ENCODE measurements at places on chromosomes 11 and 22.

GRCh38 chr22:45686004-45686403 lies 14.4 kb downstream of the ATXN10 start:
- no peak overlapping the region for H3K4me3 ChIP-seq
- H3K27ac ChIP-seq, result peak overlapping the region; percentile 93

DNA sequence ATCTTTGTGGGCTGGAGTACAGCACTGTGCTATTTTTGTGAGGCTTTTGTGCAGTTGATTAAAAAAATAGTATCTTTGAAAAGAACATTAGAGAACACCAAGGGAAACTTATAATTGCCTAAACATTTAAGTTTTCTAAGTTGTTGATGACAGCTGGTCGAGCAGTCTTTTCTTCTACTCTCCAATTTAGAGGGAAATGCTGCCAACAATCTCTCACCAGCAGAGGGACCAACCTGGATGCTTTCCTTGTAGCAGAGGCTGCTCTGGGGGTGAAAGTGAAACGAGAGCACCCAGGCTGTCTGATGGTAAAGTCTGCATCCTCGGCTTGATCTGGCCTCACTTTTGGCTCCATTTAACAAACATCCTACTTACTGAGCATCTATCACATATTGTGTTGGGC lies 1286.5 kb upstream of the TENM4 start:
- no peaks in the 10 kb centered on the region for H3K36me3 ChIP-seq
- H3K4me1 ChIP-seq, result no peaks in the 10 kb centered on the region
- H3K27me3 ChIP-seq, result no peaks in the 10 kb centered on the region
- no peak overlapping the region for H3K27ac ChIP-seq
- no peak overlapping the region for H3K4me3 ChIP-seq

GRCh38 chr11:67648796-67649613 lies 1.5 kb downstream of the ACY3 start:
- no peak overlapping the region for H3K4me3 ChIP-seq
- no peaks in the 10 kb centered on the region for H3K27me3 ChIP-seq
- no peaks in the 10 kb centered on the region for H3K36me3 ChIP-seq

DNA sequence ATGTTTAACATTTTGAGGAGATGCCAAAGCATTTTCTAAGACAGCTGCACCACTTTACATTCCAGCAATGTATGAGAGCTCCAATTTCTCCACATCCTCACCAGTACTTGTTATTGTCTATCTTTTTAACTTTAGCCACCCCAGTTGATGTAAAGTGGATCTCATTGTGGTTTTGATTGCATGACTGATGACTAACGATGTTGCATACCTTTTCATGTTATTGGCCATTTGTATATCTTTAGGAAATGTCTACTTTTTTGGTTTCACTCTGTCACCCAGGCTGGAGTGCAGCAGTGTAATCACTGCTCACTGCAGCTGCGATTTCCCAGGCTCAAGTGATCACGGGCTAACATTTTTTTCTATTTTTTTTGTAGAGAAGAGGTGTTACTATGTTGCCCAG lies 8.9 kb downstream of the TTC28 start:
- H3K4me3 ChIP-seq, result no peak overlapping the region
- no peaks in the 10 kb centered on the region for H3K36me3 ChIP-seq
- H3K4me1 ChIP-seq, result peaks cover 6% of the 10 kb centered on the region
- H3K27me3 ChIP-seq, result no peaks in the 10 kb centered on the region

GRCh38 chr11:132301465-132301864 lies 931.0 kb downstream of the NTM start:
- H3K4me1 ChIP-seq, result no peaks in the 10 kb centered on the region

DNA sequence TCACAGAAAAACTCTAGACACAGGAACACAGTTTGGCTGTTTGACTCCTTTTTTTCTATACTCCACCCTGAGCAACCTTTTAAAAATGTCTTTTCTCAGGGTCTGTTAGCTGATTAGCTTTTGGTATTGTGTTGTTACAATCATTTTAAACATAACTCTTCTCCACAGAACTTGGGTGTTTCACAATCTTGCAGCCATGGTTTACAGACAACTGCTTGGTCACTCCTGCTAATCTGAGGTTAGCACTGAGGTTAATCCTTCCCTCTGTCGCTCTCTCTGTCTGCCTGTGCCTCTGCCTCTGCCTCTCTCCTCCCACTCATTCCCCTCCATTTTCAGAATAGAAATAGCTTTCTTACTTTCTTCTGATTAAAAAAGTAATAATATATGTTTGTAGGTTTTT lies 62.4 kb upstream of the ZBED5 start:
- no peaks in the 10 kb centered on the region for H3K27me3 ChIP-seq
- peak; percentile 68 for DNase-seq
- peak overlapping the region; percentile 24 for H3K27ac ChIP-seq

DNA sequence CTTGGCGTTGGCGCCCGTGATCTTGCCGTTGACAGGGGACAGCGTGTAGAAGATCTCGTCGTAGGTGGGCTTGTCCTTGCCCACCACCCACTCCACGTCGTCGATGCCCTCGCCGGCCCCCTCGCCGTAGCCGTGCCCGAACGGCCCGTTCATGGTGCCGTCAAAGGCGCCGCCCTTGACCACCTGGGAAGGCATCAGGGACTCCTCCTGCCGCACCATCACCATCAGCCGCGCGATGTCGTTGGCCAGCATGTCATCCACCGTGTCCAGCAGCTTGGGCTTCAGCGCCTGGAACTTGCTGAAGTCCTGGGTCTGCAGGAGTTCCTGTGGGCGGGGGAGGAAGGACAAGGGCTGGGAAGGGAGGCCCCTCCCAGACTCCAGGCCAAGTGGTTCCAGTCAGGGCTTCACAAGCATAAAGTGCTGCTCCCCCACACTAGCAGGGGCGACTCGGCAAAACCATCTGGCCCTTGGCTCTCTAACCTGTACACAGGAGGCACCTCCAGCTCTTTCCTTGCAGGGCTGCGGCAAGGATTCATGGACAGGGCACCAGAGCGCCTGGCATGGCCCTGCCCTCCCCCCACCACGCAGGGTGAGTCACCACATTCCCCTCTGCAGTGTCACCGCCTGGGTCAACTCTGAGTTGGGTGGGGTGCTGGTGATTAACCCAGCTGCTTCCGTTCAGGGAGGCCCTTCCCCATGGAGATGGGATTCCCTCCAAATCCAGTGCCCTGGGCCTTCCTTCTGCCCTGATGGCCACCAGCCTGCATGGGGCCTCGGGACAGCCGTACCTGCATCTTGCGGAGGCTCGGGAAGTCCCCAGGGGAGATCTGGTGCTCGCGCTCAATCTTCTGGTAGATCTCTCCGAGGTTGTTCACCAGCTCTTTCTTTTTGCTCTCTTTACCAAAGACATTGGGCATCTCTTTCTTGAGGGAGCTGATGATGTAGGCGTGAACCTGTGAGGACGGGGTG lies 10.4 kb upstream of the CDC42BPG start:
- H3K27ac ChIP-seq, result peak overlapping the region; percentile 95
- peak; percentile 100 for DNase-seq
- peak overlapping the region; percentile 53 for H3K4me3 ChIP-seq
- peaks cover 48% of the 10 kb centered on the region for H3K36me3 ChIP-seq
- H3K4me1 ChIP-seq, result peaks cover 40% of the 10 kb centered on the region

DNA sequence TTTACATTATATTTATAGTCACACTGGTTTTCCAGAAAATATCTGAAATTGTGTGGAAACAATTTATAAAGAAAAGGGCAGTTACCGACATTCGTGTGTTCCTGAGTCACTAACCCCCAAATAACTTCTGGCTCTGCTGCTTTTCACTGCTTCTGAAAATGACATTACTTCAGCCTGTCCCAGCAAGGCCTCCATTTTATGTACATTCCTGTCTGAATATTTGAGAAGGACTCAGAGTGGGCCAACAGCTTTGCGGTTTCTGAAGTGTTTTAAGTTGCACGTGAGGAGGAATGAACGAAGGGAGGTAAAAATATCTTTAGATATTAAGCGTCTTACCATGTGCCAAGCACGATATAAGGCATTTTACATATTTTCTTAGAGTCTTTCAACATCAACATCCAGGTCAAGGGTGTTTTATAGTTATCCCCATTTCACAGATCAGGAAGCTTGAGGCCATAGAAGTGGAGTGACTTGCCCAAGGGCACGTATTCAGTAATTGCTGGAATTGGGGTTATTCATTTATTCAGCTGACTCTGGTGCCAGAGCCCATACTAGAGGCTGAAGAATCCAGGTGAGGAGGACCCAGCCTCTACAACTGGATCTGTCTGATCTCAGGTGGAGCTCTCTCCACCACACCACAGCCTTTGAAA lies 30.8 kb upstream of the WNT11 start:
- no peak for DNase-seq
- H3K4me3 ChIP-seq, result no peak overlapping the region
- H3K27ac ChIP-seq, result no peak overlapping the region
- H3K27me3 ChIP-seq, result no peaks in the 10 kb centered on the region

DNA sequence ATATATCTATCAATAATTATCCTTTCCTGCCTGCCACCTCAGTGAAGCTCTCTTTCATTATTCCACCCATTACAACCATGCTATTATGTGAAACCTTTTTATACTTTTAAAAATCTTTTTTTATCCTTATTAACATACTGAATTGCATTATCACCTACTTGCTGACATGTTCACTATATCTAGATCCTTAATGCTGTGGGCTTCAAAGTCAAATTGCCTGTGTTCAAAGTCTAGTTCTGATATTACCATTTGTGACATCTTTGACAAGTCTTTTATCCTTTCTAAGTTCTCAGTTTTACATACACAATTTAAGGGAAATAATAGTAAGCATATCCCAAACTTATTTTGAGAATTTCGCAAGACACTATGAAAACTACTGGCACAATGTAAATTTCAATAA lies 2239.4 kb downstream of the LRRC4C start:
- DNase-seq, result no peak
- no peaks in the 10 kb centered on the region for H3K4me1 ChIP-seq
- H3K36me3 ChIP-seq, result no peaks in the 10 kb centered on the region
- no peak overlapping the region for H3K27ac ChIP-seq
- H3K4me3 ChIP-seq, result no peak overlapping the region
- no peaks in the 10 kb centered on the region for H3K27me3 ChIP-seq

Measured in osteoblast (primary cell).